Mammary epithelial cell (primary cell): ENCODE measurements at places on chromosomes 1 and 21. TPM values are rescaled to one million over a fixed set of nuclear protein-coding genes. Genes with fewer than 3 reads are reported as not detected.

DNA sequence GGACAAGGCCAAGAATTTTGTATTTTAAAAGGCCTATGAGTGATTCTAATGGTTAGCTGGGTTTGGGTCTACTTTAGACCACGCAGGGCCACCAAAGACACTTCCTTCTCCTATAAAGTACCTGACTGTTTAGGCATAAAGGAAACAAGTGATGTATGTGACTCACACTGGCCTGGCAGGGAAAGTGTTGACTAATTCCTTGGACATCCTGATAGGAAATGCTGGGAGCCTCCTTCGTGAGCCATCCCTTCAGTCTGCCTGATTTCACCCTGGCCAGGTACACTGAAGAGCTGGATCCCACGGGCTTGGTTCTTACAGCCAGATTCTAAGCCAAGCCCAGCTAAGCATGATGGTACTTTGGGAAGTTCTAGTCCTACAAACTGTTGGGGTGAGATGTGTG, 100.5 kb upstream of the HMGB4 start:
- DNase-seq: peak; percentile 28

GRCh38 chr1:70778056-70778762, 269.4 kb downstream of the PTGER3 start:
- no peak for DNase-seq

DNA sequence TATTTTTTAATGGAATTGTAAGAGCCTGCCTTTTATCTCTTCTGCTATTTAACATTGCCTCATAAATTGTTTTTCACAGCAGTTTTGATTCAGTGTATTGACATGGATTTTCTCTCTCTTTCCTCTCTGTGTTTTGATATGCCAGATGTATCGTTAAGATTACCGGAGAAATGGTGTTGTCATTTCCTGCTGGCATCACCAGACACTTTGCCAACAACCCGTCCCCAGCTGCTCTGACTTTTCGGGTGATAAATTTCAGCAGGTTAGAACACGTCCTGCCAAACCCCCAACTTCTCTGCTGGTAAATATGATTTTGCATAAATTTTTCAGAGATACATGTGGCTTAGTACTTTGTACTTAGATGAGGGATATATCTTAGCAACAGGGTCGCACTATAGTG, 23.1 kb upstream of the DYNLT5 start:
- DNase-seq: peak; percentile 43

DNA sequence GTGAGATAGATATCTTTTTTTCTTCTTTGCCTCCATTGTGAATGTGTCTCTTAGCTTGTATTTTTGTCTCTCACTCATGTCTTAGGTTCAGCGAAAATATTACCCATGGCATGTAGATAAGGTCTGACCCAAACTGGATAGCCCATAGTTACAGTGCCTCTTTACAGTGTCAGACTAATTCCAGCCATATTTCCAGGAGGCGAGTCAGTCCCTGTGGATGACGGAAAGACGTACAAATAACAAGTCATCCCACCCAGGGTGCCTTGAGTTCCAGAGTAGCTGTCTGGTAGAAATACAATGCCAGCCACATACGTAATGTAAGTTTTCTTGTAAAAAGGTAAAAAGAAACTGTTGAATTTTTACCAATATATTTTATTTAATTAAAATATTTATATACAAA, 157.3 kb downstream of the ZNF281 start:
- DNase-seq: no peak

DNA sequence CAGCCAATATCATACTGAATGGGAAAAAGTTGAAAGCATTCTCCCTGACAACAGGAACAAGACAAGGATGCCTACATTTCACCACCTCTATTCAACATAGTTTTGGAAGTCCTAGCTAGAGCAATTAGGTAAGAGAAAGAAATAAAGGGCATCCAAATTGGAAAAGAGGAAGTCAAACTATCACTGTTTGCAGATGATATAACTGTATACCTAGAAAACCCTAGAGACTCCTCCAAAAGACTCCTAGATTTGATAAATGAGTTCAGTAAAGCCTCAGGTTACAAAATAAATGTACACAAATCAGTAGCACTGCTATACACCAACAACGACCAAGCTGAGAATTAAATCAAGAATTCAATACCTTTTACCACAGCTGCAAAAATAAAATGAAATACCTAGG, 171.3 kb upstream of the HP1BP3 start:
- DNase-seq: no peak

GRCh38 chr1:218739426-218739825, 394.3 kb downstream of the TGFB2 start:
- no peak for DNase-seq

DNA sequence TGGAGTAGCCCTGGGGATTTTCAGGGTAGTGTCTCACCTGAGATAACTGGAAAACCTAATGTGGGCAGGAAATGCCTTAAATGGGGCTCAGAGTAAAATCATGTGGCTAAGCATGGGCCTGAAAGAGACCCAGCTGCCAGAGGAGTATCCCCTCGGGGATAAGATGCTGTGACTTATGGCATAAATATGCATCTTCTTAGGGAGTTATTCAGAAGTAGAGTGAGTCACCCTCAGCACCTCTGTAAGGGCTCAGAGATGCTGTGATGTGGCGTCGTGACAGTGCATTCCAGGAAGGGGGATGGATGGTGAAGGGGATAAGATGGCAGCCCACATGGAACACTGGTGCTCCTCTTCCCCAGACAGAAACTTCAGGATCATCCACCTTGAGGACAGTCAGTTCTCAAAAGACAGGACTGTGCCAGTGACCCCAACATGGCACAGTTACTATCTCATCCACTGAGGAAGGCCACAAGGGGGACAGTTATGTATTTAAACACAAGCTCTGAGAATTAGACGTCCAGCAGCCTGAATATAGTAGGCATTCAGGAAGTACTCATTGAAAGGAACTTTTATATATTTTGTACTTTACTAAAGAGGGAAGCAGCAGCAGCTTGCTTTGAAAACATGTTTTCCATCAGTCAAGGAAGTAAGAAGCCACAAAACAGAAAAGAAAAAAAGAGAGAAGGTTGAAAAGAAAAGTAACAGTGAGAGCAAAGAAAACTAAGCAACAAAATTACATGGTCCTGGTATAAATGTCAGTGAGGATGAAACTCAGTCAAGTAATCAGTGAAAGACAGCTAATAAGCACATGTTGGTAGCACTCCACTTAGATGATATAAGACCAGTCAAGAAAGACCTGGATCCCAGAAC, 8.3 kb downstream of the IL24 start:
- peak; percentile 97 for DNase-seq

Gene MRPS14
- 14.9 TPM for polyA plus RNA-seq
